ENCODE measurements at places on chromosomes 12 and 14. TPM values are rescaled to one million over a fixed set of nuclear protein-coding genes. Genes with fewer than 3 reads are reported as not detected.

GRCh38 chr14:34436960-34437728, 24.9 kb downstream of the SPTSSA start:
- DNase-seq = no peak

GRCh38 chr14:64303471-64303917, 9.3 kb upstream of the ESR2 start:
- peak; percentile 79 for DNase-seq

GRCh38 chr14:78152201-78153063, 17.7 kb upstream of the NRXN3 start:
- DNase-seq = no peak

DNA sequence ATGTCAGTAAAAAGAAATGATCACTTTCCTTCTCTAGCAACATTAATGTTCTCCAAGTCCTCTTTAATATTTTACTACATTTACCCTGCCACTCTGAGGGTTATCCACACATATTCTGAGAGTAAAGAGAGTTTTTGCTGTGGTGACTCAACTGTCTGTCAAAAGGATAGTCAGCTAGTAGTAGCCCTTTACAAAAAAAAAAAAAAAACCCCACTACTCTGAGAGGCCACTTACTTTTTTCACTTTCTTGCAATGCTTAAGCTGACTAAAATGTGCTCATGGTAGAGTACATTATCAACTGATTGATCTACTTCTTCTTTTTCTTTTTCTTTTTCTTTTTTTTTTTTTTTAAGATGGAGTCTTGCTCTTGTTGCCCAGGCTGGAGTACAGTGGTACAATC, 27.6 kb upstream of the PPM1A start:
- no peak for DNase-seq

GRCh38 chr12:51748235-51748634, 100.3 kb downstream of the FIGNL2 start:
- no peak for DNase-seq

DNA sequence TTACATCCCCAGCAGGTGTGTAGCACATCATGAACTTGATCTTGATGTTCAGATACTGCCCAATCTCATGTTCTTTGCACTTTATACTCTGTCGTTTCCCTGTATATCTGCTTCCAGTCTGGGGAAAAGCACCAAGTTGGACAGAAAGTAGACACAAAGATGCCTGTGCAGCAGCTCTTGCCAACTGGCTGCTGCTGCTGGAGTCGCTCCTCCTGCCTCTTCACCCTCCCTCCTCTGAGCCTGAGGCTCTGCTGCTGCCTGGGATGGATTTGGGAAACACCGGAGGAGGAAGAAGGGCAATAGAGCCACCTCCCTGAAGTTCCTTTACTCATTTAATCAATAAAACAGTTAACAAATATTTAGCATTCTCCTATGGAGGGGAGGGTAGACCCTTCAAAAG, 32.4 kb downstream of the ADCK1 start:
- DNase-seq = no peak

- no peak for DNase-seq
These were observed 129.1 kb downstream of the GTF2A1 start for GRCh38 chr14:81091660-81092059.

DNA sequence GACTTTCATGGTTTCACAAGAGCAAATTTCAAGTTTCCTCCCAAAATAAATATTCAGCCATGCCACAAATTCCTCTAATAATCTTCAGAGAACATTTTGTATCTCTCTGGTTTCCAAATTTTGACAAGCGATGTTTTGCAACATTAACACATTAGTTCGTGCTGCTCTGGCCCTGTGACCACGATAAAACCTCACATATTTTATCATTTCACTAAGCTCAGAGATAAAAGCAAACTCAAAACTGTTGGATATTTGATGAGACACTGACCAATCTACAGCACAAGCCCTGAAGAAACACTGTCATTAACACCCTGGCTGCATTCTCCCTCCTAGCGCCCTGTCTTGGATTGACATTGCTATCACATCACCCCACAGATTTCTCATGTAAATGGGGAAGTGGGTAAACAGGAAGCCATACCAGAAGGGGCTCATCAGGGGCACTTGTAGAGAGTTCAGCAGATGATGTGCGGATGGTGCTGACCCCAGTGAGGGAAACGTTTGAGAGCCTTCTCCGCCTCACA, 264.3 kb downstream of the PRKD1 start:
- DNase-seq = no peak

DNA sequence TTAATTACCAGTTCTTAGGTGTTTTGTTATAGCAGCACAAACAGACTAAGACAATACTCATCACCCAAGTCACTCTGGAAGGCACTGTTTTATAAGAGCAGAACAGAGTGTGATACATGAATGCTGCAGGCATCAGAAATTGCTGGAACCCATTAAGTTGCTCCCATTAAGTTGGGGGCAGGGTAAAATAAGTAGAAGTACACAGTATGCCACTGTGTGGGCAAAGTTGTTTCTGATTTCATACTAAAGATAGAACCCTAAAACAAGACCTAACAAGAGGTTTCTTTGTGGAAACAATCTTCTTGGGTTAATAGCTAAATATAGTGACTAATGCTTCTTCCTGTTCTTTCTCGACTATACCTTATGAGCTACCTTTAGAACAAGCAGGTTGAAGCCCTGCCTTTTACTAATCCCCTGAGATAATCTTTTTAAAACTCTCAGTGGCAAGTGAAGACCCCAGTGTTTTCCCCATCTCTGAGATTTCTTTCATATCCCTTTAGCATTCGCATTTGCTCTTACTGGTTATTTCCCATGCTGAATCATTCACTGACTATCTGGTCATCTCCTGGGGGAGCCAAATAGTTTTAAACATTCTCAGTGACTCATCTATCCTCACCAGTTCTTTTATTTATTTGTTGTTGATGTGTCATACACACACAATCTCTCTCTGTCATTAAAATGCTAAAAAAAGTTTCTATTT, 52.3 kb downstream of the SOCS2 start:
- DNase-seq = no peak

- no peak for DNase-seq
These were observed 109.3 kb downstream of the NAV3 start for GRCh38 chr12:77940011-77940423.

DNA sequence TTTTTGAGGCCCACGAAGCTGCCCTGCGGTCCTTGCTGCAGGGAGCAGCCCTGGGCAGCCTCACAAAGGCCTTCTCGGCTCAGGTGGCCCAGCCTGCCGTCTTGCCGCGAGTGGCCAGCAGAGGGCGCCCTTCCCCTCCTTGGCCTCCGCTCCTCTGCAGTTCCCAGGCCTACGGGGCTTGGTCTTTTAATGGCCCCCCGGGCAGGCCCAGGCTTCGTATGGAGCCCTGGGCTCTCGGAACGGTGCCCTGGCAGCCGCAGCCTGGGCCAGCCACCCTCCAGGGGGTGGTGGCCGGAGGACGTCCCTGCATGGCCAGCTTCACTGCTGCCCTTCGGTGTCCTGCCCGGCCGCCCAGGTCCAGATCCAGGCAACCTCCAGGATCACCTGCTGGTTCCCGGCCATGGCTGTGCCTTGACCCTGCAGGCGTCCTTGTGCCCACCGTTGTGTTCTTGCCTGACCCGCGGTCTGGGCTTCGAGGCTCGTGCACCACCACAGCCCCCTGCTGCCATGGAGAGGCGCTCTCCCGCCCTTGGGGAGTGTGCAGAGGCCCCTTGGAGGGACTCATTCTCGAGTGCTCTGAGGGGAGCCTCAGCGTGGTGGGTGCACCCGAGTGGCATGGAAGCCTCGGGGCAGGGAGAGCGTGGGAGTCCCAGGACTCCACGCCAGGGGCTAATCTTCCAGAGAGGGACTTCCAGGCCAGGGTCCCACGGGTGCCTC, 9.4 kb downstream of the ASPG start:
- no peak for DNase-seq

GRCh38 chr12:48775991-48776649, 12.8 kb downstream of the ADCY6 start:
- DNase-seq = no peak

- no peak for DNase-seq
These were observed 732 bp downstream of the SLC25A29 start for GRCh38 chr14:100305324-100306100.

DNA sequence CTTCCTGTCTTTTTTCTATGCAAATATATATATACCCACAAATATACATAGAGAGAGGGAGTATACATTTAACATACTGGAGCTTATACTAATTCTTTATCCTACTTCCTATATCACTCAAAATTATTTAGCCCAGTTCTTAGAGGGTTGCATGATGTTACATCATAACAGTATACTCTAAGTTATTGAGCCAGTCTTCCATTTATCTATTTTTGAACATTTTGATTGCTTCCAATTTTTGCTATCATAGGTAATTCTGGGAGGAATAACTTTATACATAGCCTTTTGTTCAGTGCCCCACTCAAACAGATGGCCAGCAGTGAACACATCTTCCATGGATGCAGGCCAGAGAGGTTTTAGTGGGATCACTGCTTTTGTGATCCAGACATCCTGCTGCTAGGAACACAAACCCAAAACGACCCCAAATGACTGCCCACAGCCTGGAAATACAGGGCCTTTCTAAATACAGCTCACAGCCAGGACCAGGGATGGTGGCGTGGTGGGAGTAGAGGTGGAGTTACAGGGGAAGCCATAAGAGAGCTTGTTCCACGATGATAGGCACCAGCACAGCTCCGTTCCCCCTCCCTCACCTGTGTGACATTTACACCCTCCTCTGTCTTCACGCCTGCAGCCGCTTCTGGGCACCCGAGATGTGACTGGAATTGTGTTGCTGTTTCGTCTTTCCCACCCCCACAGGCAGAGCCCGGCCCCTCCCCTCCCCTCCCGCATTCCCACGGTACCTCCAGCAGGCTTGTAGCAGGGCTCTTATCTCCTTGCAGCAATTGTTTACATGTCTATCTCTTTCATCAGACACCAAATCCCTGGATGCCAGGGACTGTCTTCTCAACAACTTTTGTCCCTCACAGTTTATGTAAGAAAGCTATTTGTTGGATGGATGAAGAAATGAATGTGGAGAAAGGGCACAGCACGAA, 30.7 kb upstream of the HDAC7 start:
- no peak for DNase-seq

DNA sequence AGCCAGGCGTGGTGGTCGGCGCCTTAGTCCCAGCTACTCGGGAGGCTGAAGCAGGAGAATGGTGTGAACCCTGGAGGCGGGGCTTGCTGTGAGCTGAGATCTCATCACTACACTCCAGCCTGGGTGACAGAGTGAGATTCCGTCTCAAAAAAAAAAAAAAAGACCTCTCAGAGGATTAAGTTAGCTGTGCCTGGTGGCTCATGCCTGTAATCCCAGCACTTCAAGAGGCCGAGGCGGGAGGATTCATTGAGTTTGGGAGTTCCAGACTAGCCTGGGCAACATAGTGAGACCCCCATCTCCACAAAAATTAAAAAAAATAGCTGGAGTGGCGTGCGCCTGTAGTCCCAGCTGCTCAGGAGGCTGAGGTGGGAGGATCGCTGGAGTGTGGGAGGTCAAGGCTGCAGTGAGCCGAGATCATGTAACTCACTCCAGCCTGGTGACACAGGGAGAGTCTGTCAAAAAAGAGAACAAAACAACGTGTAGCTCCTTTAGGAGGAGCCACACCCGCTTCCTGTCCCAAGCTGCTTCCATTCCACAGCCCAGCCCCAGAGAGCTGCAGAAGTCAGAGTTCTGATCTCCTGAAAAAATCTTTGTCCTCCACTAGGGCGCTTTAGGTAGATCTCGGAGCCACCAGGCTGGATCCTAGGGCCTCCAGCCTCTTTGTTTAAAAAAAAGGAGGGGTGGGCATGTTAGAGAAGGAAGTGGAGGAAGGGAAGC, 11.5 kb upstream of the ULK1 start:
- DNase-seq = no peak

DNA sequence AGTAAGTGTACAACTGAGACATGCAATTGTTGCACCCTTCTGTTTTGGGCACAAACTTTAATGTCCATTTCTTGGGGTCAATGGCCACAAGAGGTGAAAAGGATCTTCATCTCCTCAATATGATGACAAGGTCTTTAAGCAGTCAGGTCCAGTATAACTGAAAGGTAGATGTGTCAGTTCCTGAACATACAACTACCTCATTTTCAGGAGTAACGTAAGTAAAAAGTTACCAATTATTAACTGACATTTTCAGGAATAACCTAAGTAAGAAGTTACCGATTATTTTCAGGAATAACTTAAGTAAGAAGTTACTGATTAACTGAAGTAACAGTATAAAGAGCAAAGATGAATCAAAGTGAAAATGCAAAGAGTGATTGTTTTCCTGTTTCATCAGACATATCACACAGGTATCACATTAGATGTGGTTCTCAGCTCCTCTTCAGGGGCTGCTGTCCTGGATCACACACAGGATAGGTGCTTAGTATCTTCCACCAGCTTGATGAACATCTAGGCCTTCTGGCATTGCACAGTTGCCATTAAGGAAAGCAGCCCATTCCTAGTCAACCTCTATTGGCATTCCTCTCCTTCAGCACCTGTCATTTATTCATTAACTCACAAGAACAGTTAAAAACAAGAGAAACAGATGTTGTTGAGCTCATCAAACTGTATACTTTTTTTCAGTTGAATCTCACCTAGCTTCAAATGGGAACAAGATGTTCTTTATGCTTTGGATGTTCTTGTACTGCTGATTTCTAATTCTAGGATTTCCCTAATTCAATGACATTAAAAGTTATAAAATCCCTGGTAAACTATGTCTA, 200.0 kb downstream of the FOXG1 start:
- DNase-seq = no peak

DNA sequence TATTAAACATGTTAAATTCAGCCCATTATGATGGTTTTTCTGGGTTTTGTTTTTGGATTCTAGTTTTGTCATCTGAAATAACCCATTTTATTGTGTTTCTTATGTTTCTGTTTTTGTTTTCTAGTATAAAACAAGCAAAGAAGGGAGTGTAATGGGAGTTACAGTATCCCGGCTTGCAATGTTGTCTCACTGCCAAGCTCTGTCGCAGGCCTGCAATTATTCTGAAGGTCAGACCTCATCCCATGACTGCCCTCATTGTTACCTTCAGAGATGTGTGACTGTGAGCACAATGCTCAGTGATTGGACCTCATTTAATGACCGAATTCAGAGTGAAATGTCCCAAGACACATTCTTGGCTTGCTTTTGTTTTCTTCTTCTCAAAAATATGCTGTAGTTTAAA, 73.0 kb upstream of the ATF1 start:
- DNase-seq = peak; percentile 40

- DNase-seq = no peak
These were observed 251.1 kb downstream of the BCAT1 start for GRCh38 chr12:24697769-24698168.

DNA sequence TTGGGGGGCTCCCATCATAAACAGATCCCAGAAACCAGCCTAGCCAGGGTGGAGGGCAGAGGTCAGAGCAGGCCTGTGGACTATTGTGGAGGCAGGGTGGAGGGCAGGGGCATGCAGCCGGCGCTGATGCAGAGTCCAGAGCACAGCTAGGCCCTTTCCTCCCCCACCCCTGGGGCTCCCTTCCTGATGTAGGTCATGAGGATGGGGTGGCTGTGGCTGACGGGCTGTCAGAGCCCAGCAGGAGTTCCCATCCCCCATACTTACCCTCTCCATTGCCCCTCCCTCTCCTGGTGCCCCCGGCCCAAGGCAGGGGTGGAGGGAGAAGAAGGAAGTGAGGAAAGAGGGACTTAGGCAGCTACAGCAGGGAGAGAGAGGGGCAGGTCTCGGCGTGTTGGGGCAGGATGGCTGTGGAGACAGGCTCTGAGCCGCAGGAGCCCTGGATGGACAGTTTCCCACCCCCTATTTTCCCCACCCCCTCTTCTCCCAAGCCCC, 5.7 kb upstream of the ZNF385A start:
- no peak for DNase-seq

- DNase-seq = no peak
These were observed 88.9 kb upstream of the FRMD6 start for GRCh38 chr14:51562816-51563215.

Gene SLC38A1
- 76.6 TPM for polyA plus RNA-seq

Gene SYT1
- polyA plus RNA-seq = 21.7 TPM

Gene FGF23
- 0.05 TPM for polyA plus RNA-seq

Gene CLSTN3
- polyA plus RNA-seq = 128 TPM

Gene SERPINA3
- polyA plus RNA-seq = 0.33 TPM

Gene BCL2L14
- polyA plus RNA-seq = 0.67 TPM

Gene REM2
- polyA plus RNA-seq = 1.9 TPM

Gene ANO2
- polyA plus RNA-seq = 4.9 TPM
